ENCODE measurements at places on chromosomes 7 and 10.

- no peak for DNase-seq
These were observed 45.5 kb upstream of the DDC start for GRCh38 chr7:50610521-50611277.

DNA sequence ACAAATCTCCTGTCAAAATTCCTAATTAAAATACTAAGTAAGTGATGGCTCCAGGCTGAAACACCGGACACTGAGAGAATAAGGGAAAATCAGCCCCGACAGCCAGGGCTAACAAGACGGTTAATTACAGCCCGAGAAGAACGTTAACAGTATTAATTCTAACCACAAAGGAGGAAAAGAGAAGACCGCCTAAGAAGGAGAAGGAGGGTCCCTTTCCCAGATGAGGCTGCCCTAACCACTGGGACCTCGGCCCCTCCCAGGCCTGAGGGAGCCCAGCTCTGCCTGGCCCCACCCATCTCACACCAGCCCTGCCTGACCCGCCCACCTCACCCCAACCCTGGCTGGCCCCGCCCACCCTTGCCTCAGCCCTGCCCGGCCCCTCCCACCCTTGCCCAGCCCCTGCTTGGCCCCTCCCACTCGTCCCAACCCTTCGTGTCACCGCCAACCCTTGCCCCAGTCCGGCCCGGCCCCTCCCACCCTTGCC, 51.3 kb downstream of the PWWP2B start:
- DNase-seq: peak; percentile 52

- no peak for DNase-seq
These were observed 29.9 kb downstream of the CDK6 start for GRCh38 chr7:92806496-92806895.

GRCh38 chr10:109906316-109906715, 17.0 kb downstream of the XPNPEP1 start:
- no peak for DNase-seq

DNA sequence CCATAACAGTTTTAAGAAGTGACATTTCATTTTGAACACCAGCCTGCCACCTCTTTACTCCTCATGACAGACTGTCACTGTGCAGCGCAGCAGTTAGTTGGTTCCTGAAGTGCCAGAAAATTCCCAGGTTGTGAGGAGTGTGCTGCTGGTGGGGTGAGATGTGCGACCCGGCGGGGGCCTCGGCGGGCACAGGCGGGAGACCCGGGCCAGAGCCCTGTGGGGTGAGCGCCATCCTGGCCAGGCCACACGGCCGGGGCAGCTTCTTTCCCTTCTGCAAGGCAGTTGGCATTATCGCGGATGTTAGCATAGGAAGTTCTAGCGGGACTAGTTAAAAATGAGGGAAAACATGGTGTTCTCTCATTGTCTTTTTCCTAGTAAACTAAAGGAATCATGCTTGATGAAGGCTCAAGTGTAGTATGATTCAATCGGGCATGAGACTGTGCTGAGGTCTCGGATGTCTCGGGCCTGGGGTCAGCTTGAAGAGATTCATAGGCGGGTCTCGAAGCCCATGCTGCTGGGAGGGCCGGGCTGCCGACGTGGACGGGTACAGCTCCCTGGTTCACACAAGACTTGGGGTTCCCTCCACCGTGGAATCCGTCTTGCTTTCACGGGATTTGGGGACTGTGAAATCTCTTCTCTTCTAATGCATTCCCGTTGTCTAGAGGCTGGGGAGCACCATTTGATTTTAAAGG, 56.1 kb downstream of the MGMT start:
- no peak for DNase-seq

- no peak for DNase-seq
These were observed 39.5 kb upstream of the RTKN2 start for GRCh38 chr10:62308101-62308500.

DNA sequence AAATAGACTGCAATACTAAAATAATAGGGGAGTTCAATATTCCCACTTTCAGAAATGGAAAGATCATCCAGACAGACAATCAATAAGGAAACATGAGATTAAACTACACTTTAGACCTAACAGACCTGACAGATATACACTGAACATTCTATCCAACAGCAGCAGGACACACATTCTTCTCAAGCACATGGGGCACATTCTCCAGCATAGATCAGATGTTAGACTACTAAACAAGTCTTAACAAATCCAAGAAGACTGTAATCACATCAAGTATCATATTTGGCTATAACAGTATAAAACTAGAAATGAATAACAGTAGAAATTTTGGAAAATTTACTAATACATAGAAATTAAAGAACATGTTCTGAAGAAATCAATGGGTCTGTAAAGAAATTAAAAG, 458.9 kb upstream of the ANKRD30A start:
- DNase-seq: no peak

DNA sequence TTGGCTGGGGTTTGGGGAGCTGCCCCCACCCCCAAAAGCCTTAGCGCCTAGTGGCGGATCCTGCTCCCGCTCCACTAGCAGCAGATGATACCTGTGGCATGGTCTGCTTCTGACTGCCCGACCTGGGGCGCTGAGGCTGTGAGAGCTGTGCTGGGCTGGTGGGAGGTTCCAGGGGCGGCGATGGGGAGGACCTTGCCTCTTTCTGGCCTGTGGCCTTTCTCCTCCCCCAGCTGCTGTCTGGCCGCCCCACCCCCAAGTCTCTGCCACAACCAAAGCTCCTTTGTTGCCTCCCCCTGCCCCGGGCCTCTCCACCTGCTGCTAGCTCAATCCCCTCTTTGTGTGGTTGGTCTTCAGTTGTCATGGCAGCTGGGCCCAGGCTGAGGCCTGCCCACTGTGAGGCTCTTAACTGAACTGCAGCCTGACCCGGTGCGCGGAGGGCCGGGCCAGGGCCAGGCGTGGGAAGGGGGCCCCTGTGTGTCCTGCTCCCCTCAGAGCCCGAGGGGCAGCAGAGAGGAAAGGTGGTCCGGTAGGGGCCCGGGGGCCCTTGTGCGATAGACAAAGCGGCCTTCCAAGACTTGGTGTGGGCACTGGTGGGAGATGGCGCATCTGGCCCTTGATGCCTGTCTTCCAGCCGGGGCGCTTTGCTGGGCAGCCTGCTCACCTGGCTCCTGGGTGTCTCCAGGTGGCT, 4.7 kb downstream of the ZNF775 start:
- DNase-seq: no peak

GRCh38 chr10:11604865-11605650, 6.4 kb downstream of the USP6NL start:
- DNase-seq: no peak
